Aorta (tissue), 5 donors: ENCODE measurements at places on chromosomes 2 and 18.

GRCh38 chr2:101253013-101253702 lies 472 bp downstream of the CNOT11 start:
- peak; percentile 85 for DNase-seq

DNA sequence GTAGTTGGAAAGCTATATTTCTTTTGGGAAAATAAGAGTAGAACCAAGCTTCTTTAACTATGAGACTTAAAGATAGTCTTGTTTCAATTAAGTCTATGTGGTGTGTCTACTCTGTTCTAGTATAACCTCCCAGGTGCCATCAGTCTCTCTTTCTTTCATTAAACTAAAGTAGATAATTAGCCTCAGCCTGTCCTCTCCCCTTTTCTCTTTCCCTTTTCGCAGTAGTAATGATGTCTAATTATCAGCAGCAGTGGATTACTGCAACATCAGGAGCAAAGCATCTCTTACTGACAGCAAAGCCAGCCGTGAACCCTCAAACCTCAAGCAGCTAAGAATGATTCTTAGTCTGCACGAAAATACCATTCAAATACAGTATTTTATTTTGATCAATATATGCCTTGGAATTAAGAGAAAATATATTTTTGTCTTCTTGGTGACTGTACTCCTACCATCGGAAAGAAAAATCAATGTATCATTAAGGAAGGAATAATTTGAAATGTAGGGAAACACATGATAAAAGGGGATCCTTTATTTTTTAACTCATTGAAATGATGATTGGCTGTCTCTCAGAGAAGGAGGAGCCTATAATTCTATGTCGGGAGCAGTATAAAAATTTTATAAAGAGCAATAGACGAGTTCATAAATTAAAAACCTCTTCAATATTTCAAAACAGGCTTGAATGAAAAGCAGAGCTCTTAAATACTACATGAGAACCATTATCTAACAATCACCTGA lies 4.5 kb downstream of the NOL4 start:
- no peak for DNase-seq

- DNase-seq, result no peak
These were observed 550.2 kb upstream of the SETBP1 start for GRCh38 chr18:44130376-44130942.

GRCh38 chr2:22795287-22795866 lies 589.6 kb upstream of the KLHL29 start:
- no peak for DNase-seq

DNA sequence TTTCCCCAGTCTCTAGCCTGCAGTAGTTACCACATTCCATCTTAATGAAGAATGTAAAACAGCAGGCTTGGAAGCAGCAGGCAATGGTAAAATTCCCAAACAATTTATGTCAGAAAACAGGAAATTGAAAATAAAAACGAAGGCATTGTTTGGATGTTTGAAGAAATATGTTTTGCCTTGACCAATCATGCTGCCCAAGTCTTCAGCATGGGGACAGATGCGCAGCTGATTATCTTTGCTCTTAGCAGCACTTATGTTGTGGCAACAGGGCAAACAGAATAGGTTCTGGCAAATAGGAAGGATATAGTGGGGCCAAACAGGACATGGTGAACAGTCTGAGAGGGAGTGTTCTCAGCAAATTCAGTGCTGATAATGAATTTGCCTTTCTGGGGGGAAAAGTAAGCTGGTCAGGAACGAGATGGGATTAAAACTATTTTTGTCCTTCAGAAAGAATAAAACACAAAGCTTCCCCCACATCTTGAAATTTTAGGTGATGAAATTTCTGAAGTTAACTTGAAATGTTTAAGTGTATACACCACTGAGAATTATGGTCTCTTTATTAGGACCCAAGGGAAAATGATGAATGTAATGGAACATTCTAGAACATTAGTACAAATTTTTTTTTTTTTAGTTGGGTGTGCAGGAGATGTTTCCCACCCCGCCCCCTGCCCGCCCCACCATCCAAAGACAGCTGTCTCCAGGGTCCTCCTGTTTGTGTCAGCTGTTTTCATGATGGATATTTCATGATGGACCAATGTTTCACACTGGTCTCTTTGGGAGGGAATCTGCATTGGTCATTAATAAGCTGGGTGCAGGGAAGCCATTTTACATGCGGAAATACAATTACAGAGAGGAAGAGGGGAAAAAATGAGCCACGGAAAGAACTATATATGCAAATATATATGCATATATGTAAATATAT lies 239.5 kb upstream of the REV1 start:
- DNase-seq, result no peak

DNA sequence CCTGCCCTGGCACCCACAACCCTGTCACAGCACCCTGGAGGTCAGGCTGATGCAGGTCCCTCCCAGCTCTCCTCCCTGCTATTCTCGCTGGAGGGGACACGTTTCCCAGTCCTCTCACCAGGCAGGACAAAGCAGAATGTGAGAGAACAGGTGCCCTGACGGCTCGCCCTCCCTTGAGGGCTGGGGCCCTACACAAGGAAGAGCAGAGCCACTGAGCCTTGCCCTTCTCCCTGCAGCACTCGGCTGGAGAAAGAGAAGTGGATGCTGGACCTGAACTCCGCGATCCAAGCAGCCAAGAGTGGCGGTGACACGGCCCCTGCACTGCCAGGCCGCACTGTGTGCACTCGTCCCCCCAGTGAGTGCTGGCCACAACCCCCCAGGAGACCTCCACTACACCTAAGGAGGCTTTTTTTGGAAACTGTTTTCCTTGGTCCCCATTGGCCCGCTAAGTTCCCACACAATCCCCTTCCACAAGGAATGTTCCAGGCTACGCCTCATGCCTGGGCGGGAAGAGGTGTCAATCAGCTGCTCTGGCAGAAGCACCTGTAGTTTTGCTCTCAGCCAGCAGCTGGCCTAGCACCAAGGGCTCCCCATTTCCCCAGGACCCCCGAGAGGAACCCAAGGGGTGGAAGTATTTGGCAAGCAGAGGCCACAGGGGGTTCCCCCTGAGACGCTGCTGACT lies 17.4 kb downstream of the STK25 start:
- DNase-seq, result no peak

DNA sequence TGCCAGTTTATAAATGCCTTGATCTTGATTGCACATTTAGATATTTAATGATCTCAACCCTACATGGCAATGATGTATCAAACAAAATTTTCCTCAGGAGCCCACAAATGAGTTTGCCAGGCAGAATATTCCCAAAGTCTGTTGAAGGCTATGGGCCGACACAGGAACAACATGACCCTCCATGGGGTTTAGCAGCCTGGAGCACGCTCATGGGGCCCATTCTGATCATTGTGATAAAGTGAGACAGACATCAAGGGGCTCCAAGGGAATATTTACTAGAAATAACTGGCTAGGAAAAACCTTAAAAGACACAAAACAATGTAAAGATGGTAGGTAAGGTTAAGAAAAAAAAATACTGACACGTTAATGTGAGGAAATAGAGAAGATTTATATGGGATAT lies 485.4 kb downstream of the PLCL1 start:
- DNase-seq, result no peak

DNA sequence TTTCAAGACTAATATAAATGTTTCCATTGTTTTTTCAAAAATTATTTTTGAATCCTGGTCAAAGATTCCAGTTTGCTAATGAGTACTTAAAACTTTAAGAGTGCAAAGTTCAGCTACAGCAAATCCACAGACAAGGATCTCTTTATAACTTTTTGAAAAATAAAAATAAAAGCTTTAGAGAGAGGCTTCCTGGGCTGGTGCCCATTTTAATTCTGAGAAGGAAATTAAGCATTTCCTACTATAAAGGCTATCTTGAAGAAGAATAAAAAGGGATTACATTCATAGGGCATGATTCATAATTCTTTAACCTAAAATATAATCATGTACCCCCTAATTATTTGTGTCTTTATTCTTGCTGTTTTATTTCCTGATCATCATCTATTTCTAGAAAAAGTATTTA lies 38.2 kb downstream of the DNAJC10 start:
- DNase-seq, result no peak

GRCh38 chr2:65456886-65457285 lies 24.5 kb upstream of the SPRED2 start:
- no peak for DNase-seq

DNA sequence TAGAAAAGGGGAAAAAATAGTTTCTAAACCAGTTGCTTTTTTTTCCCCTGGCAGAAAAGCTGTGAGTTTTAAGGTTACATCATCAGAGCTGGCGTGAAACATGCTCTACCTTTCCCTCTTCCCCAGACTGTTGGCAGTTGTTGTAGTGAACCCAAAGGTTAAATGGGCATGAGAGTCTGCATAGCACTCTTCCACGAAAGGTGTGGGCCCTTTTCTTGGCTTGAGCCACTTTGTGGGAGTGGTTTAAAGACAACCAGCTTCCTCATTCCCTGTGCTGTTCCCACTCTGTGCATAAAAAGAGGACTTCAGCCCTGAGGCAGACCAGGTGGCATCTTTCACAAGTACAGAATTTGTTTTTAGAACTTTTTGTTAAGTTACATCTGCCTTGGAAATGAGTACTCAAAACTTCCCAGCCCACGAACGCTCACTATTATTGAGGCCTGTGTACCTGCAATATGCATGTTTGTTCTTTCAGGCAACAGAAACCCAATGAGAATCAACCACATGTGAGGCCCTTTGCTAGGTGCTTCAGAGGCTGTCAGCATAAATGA lies 243.8 kb downstream of the BABAM2 start:
- no peak for DNase-seq

GRCh38 chr2:206556357-206556949 lies 85.8 kb upstream of the FAM237A start:
- DNase-seq, result no peak

DNA sequence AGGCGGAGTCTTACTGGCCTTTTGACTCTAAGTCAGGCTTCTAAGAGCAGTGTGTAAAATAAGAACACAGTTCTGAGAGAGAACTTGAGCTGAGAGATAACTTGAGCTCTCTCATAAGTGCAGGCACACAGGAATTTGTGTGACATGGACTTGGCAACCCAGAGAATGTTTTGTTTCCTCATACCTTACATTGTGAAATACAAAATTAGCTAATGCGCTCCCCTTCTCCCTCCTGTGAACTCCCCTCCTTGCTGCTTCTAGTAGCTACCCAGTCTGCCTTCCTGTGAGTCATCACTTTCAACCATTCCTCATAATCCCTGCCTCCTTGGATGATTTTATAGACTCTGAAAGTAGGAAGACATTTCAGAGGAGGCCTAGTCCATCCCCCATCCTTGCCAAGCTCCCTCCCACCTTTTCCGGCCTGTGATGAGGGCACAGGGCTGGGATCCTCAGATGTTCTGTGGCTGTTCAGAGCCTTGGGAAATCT lies 22.6 kb downstream of the FER1L5 start:
- peak; percentile 82 for DNase-seq

DNA sequence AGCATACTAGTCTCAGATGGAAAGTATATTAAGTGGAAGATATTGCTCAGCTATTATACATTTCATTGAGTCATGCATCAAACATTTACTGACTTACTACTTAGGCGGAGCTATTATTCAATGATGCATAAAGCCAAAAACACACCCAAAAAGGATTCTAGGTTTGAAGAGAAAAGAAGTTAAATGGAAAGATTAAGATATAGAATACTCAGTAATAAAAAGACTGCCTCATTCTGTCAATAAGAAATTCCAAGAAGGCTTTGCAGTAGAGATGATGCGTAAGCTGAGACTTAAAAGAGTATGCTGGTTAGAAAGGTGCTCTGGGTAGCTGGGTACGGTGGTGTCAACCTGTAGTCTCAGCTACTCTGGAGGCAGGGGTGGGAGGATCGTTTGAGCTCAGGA lies 27.6 kb downstream of the STK17B start:
- DNase-seq, result no peak

GRCh38 chr2:1586251-1586922 lies 157.9 kb downstream of the PXDN start:
- DNase-seq, result peak; percentile 40

GRCh38 chr2:174180165-174180724 lies 68.1 kb downstream of the OLA1 start:
- no peak for DNase-seq
